HT-29 (cell line): ENCODE measurements at places on chromosomes 1 and 21. TPM values are rescaled to one million over a fixed set of nuclear protein-coding genes. Genes with fewer than 3 reads are reported as not detected.

Gene CAMK1G
- total RNA-seq, result not detected in 2 replicates

Gene KMO
- not detected in 2 replicates for total RNA-seq

Gene YBEY
- total RNA-seq, result 9.4 and 10.5 TPM in 2 replicates

Gene ZNF648
- not detected in 2 replicates for total RNA-seq

Gene SPRR2A
- not detected in 2 replicates for total RNA-seq

- no peak for DNase-seq
Measured at GRCh38 chr21:29501451-29501850, 202.7 kb downstream of the BACH1 start.

GRCh38 chr1:110877776-110878175 is 4.8 kb downstream of the CD53 start:
- DNase-seq, result no peak

- no peak for DNase-seq
Measured at GRCh38 chr1:211591980-211592493, 13.1 kb upstream of the SLC30A1 start.

DNA sequence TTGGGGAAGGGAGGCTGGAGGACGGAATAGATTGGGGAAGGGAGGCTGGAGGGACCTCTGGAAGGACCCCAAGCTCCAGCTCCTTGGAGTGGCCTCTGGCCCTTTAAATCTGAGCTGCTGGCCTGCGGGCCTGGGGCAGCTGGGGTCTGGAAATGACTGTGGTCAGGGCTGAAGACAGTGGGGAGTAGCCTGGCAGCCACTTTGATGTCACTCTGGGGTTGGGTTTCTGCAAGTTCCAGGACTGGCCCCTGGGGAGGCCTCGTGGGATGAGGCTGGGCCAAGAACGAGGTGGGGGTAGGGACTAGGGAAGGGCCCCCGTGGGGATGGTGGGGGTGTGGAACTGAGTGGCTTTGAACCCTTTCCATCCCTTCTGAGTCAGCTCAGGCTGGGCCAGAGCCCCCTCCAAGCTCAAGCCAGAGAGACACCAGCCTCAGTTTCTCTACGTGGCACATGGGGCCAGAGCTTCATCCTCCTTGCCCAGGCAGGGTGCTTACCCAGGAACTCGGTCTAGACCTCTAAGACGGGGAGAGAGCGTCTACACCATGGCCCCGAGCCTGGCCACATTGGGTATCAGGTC is 59.7 kb downstream of the ALPL start:
- DNase-seq, result no peak

DNA sequence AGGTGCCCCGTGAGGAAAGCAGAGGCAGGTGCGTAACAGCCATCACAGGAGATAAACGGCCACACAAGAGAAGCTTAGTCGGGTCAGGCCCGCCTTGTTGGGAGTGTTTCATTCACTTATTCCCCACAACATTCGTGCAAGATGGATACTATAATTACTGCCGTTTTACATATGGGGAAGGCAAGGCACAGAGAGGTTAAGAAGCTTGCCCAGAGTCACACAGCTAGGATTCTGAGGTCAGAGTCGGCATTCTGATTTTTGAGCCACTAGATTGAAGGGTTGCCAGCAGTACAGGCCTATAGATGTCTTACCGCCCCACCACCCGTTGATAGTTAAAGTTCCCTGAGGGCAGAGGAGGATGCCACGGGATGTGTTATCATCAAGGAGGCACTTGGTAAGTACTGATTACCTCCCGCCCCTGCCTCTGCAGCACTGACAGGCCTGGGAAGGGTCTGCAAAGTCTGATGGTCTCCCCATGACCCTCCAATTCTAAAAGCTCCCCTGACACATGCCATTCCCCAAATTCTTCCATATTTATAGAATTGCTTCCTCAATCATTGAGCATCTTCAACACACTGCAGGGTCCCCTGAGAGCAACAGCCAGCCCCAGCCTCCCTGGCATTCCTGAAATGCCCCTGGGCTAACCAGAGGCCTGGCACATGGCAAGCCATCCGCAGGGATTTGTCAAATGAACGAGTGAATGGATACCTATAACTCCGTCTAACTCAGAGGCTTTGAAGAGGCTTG is 74.7 kb upstream of the CLDN14 start:
- no peak for DNase-seq

DNA sequence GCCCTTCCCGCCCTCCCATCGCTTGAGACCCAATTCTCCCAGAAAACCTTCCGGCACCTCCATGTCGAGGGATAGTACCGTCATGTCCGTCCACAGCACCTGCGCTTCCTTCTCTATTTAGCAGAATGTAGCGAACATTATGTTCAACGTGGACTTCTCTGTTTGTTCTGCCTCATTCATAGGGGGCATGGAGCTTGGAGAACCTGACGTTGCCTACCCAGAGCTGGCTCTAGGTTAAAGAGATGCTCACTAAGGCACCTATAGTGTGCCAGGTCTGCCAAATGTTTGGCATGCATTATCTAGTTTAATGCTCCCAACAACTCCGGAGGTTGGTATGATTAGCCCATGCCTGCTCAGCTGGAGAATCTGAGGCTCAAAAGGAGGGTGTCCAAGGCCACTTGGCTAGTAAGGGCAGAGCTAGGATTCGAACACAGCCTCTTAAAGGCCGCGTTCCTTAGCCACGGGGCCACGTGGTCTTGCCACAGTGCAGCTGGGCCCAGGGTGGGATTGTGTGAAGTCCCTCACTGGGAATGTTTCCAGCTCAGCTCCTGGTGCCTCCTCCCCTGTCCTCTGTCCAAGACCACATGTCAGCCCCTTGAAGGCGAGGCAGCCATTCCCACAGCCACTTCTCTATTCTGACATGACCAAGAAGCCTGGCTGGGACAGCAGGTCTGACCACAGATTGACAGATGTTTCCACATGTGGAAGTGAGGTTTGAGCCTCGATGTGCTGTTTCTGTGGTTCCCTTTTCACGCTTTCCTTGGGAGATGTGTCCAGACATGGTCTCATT is 57.8 kb downstream of the RUNX3 start:
- DNase-seq, result no peak

DNA sequence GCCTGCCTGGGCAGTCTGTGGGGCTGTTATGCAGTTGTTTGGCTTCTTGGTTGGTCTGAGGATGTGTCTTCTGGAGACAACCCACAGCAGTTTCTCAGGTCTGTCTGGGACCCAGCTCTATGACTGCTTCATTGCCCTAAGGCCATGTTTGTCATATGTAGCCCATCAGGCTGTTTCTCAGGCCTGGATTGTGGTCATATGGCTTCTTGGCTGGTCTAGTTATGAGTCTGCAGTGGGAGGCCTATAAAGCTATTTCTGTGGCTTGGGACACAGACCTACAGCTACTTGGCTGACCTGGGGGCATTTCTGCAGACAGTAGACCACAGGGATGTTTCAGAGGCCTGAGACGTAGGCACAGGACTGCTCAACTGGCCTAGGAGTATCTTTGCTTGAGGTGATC is 41.5 kb downstream of the CHIA start:
- no peak for DNase-seq

GRCh38 chr1:224054012-224054411 is 59.9 kb upstream of the FBXO28 start:
- no peak for DNase-seq

DNA sequence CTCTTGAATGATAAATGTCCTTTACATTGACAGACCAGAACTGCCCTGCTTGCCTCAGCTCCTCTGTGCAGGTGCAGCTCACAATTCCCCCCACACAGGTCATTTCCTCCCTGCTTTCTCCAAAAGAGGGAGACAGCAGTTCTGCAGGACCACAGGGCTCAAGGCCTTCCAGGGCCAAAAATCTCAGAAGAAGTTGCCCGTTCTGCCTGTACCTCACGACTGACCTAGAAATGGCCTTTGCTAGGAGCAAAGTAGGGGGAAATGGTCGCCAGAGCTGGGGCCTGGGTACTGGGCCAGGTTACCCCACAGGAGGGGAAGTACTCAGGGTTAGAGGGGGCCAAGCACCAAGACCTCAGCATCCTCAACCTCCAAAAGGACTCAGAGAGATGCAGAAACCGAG is 11.1 kb downstream of the RNU1-2 start:
- no peak for DNase-seq
